ENCODE measurements at places on chromosomes 6 and 20.

- DNase-seq: no peak
Observed at GRCh38 chr20:51760905-51761546, 7.2 kb downstream of the ATP9A start.

- peak; percentile 45 for DNase-seq
Observed at GRCh38 chr20:9999645-10000044, 35.1 kb upstream of the ANKEF1 start.

- DNase-seq: peak; percentile 15
Observed at GRCh38 chr20:49179368-49180277, 8.5 kb downstream of the STAU1 start.

GRCh38 chr6:11766043-11766442 lies 12.6 kb downstream of the ADTRP start:
- DNase-seq: no peak

- no peak for DNase-seq
Observed at GRCh38 chr6:110029144-110029543, 51.0 kb downstream of the GPR6 start.

DNA sequence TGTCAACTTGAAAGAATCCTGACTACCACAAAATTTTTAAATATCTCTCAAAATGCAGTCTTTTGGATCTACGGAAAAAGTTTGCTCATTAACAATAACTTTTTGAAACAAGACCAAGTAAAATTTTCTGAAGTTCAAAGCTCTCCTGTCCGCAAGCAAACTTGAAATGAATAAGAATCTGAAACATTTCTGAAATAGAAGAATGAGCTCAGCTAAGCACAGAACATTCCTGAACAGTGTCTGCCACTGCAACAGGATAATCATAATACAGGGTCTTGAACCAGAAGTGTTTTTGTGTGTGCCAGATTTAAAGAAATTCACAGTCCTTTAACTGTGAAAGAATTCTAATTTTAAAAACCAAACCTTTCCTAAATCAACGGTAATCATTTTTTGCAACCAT lies 49.1 kb upstream of the TASP1 start:
- DNase-seq: no peak

- DNase-seq: no peak
Observed at GRCh38 chr20:59725476-59726280, 121.3 kb downstream of the PHACTR3 start.

DNA sequence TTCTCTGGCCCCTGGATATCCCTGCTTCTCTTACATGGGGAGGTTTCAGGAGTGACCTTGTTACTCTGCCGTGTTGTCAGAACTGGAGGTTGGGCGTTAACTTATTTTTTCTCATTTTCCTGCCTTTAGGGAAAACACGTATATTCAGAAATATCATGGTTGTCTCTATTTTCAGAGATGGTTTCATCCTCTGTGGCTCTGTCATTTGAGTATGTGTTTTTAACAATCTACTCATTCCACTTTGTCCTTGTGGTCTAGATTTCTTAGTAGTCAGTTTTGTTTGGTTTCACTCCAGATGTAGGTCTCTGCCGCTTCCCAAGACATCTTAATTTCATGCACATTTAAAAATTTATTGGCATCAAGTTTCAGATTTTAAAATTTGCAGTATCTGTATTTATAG lies 45.9 kb downstream of the KCNS1 start:
- no peak for DNase-seq

DNA sequence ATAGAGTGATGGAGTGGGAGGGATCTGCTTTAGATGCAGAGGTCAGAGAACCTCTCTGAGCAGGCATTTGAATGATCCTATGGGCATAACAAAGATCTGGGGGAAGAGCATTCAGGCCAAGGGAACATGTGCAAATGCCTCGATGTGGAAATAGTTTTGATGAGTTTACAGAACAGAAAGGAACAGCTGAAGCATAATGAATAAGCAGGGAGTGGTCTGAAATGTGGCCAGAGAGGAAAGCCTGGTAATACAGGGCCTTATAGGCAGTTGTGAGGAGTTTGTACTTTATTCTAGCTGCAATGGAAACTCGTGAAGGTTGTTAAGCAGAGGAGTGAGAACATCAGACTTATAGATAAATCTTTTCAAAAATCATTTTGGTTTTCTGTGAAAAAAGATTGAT lies 33.0 kb upstream of the ME1 start:
- peak; percentile 79 for DNase-seq

DNA sequence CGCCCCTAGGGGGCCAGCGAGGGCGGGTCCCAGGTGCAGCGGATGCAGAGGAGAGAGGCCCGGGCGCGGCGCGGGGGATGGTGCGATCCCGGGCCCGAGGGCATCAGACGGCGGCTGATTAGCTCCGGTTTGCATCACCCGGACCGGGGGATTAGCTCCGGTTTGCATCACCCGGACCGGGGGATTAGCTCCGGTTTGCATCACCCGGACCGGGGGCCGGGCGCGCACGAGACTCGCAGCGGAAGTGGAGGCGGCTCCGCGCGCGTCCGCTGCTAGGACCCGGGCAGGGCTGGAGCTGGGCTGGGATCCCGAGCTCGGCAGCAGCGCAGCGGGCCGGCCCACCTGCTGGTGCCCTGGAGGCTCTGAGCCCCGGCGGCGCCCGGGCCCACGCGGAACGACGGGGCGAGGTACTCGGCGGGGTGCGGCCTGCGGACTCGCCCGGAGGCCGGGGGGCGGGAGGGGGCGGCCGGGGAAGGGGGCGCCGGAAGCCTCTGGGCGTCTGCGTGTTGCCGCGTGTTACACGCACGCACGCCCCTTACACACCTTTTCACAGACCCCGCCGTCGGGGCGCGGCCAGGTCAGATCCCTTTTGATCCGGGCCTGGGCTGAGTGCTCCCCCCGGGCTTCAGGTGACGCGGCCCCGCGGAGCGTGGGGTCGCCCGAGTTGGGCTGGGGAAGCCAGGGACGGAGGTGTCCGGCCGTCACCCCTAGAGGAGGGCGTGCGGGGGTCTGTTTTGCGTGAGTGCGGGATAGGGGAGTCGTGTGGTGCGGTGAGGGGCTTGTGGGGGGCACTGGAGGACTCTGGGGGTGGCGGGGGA lies 412 bp downstream of the TRIB3 start:
- DNase-seq: peak; percentile 57

GRCh38 chr6:99091985-99092384 lies 144.2 kb upstream of the FBXL4 start:
- DNase-seq: no peak

DNA sequence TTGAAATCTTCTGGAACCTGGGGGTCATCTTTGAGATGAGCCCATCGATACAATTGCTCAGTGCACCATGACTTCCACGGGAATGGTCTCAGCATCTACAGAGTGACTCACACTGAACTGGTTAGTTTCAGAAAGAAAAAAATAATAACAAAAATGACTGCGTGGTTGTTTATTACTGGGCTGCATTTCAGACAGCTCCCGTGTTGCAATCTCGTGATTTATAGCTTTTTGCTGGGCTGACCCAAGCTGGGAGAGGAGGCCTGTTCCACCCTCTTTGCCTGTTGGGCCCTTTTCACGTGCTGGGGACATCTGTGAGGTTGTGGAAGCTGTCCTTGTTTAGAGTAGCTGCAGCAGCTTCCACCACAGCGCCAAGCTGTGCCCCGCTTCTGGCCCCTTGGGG lies 225.5 kb downstream of the BMP7 start:
- no peak for DNase-seq

DNA sequence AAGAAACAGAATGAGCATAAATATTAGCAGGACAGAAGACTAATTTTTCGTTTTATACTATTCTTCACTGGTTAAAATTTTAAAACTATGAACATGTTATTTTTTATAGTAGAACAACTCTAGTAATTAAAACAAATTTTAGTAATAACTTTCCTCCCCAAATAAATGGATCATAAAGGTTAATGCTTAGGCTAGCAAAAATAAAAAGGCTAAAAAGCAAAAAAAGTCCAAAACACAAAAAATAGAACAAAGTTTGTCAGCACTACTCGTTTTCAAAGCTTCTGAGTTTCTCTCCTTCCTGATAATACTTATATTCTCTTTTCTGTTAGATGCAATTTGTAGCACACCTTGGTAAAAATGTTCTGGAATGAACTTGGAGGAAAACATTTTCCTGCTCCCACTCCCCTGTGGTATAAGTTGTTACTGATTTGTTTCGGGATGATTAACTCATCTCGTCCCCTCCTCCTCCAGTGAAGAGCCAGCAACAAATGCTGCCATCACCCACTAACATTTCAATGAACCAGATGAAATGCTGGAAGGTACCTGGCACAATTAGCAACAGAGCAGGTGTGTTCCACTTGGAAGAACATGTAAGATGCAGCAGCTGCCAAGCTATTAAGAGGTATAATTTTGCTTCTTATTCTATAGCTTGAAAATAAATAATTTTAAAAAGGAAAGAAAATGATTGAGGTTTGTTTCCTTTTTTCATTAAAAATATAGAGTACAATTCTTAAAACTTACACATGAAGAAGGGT lies 130.5 kb downstream of the MYB start:
- DNase-seq: no peak

DNA sequence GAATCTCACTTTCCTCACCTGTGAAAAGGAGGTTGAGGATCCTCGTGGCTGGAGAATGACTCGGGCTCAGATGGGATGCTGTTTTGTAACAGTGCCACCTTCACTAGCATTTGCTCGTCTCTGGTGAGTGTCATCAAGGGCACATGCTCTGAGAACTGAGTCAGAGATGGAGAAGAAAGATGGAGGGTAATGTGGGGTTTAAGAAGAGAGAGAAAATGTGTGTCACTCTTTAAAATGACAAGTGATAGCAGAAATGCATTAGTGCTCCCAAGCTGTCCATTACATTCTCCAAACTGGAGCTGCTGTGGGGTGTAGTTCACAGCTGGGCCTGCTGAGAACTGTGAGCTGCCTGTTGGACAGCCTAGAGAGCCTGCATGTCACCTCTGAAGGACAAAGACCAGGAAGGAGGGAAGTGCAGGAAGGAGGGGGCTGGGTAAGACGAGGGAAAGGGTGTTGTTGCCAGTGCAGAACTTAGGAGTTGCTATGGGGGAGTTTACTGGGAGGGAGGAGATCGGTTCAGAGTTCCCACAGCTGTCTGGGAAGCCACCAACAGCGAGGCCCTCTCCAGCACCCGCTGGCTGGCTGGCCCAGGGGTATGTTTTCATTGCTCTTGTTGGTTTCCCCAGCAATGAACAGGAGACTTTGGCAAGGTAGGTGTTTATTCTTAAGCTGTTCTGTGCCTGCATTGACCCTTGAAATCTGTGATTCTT lies 19.8 kb downstream of the GMPR start:
- no peak for DNase-seq

GRCh38 chr6:80642452-80642851 lies 536.0 kb downstream of the BCKDHB start:
- no peak for DNase-seq

DNA sequence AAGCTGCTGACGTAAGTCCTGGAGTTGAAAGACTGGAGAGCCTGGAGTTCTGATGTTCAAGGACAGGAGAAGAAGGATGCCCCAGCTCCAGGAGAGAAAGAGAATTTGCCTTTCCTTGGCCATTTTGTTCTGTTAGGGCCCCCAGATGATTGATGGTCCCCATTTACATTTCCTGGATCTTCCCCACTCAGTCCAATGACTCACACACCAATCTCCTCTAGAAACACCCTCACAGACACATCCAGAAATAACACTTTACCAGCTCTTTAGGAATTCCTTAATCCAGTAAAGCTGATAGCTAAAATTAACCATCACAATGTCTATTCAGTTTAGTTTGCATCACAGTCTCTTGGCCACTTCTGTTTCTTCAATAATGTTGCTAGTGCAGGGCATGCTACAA lies 260.2 kb upstream of the IRAK1BP1 start:
- DNase-seq: no peak

DNA sequence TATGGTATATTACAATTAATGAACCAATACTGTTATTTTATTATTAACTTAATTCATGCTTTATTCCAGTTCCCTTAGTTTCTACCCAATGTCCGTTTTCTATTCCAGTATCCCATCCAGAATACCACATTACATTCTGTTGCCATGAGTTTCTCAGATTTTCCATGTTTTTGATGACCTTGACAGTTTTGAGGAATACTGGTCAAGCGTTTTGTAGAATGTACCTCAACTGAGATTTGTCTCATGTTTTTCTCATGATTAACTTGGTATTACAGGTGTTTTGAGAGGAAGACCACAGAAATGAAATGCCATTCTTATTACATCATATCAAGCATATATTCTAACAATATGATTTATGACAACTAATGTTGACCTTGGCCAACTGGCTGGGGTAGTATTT lies 23.8 kb upstream of the ESR1 start:
- no peak for DNase-seq

- no peak for DNase-seq
Observed at GRCh38 chr6:91796603-91797002, 1209.7 kb upstream of the MAP3K7 start.

GRCh38 chr6:89035252-89036101 lies 45.1 kb upstream of the PNRC1 start:
- peak; percentile 94 for DNase-seq

DNA sequence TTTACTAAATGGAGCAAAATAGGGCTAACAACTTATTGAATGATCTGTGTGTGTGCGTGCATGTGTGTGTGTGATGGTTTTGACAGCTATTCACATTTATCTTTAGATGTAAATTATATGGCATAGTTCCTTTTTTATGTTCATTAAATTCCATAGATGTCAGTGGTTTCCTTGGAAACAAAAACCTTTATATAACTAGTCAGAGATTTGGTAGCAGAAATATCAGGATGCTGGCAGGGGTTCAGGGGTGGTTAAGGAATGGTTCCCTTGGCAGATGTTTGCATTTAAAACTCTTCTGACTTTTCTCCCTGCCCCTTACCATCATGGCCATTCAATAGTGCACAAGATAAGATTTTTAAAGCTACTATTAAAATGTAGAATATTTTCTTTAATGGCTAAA lies 256.6 kb downstream of the PLCB1 start:
- DNase-seq: no peak

DNA sequence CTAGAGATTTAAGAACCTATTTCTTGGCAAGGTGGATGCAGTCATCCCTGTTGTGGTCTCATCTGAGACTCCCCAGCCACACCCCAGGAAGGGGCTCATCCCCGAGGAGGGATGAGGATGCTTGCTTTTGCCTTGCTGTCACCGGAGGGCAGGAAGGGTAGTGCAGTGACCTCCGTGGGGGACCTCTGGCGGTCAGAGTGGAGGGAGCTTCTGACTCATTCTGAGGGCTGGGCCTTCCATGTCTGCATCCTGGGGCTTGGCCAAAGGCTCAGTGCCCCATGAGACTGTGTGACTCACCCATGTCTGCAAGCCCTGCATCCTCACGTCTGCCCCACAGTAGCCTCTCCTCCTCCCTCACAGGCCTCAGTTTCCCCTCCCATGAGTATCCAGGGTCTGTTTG lies 38.7 kb downstream of the UQCC2 start:
- peak; percentile 46 for DNase-seq
